ENCODE measurements at places on chromosomes 5 and 9.

- DNase-seq = no peak
These were observed 2.5 kb downstream of the ZNF484 start for GRCh38 chr9:92875373-92875772.

GRCh38 chr9:85639675-85640186 lies 102.0 kb downstream of the AGTPBP1 start:
- no peak for DNase-seq

- DNase-seq = no peak
These were observed 1.5 kb downstream of the PCSK1 start for GRCh38 chr5:96431376-96432187.

- DNase-seq = no peak
These were observed 59.2 kb upstream of the IRX2 start for GRCh38 chr5:2810644-2811043.

DNA sequence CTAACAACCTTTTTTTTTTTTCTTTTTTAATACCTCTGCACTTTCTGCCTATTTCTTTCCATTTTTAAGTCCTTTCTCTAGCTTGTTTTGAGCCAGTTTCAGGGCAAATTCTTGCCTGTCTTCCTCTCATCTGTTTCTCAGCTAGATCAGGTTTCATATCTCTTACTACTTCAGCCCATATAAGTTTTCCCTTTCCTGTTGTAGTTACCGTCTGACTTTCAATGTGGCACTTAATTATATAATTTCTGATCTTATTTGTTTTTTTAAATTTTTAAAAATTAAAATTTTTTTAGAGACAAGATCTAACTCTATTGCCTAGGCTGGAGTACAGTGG lies 104.7 kb upstream of the ELL2 start:
- DNase-seq = no peak

DNA sequence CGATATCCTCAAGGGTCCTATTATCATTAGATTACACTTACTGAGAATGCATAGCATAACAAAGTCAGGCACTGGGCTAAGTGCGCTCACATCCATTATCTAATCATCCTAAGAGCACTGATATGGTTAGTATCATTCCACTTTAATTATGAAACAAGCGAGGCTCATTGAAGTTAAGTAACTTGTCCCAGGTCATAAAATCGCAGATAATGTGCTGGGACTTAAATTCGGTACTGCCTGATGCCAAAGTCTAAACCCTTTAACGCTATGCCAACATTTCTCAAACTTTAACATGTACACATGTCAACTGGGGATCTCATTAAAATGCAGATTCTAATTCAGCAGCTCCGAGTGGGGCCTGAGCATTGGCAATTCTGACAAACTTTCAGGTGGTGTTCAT lies 204.7 kb downstream of the PTTG1 start:
- DNase-seq = no peak

DNA sequence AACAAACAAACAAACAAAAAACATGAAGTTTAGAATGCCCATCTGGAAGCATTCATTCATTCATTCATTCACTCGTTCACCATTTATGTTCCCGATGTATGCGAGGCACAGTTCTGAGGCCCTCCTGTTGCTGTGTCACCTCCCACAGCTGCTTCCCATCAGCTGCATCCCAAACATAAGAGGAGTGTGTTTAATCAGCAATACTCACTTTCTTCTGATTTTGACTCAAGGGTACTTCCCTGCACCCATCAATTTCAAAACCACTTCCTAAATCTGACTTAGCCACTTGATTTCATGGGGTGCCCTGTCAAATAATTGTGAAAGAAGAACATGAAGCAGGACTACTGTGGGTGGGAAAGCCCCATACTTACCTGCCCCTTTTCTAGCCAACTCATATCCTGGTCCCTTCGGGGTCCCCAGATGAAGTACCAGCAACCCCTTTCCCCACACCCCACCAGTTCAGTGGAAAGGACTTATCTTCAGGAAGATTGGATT lies 128.0 kb upstream of the IL12B start:
- DNase-seq = no peak

- DNase-seq = no peak
These were observed 15.4 kb downstream of the AGXT2 start for GRCh38 chr5:35032356-35032755.

GRCh38 chr5:130978475-130978874 lies 186.6 kb downstream of the HINT1 start:
- DNase-seq = no peak

GRCh38 chr5:146342882-146343865 lies 4.5 kb downstream of the POU4F3 start:
- no peak for DNase-seq

DNA sequence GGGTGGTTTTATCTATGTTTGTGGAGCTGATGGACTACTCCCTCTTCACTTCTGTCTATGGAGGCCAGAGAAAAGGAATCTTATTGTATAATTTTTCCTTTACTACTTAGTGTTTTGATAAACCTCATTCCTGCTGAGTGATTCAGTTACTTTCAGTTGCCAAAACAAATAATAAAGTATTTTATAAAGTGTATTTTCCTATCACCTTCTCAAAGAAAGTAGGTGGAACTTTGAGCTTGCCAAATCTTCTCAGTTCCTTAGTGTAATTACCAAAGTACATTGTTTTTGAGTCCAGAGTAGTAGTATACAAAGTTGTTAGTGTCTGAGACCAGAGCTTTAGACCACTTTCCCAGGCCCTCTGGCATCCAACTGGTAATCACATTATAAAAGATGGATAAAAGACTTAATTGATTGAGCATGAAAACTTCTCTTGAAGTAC lies 13.5 kb downstream of the RABGAP1 start:
- no peak for DNase-seq

GRCh38 chr5:112419164-112419985 lies at the start of gene EPB41L4A:
Gene EPB41L4A, minus strand, starts transcription at chr5:112419277. Its CDS starts 238 bp downstream, at chr5:112419039.
- DNase-seq = no peak

GRCh38 chr5:9222054-9222976 lies 323.6 kb downstream of the SEMA5A start:
- no peak for DNase-seq

- DNase-seq = no peak
These were observed 53.8 kb downstream of the GLRA1 start for GRCh38 chr5:151870820-151871219.

- DNase-seq = no peak
These were observed 457.6 kb downstream of the SLCO4C1 start for GRCh38 chr5:101838435-101838834.

DNA sequence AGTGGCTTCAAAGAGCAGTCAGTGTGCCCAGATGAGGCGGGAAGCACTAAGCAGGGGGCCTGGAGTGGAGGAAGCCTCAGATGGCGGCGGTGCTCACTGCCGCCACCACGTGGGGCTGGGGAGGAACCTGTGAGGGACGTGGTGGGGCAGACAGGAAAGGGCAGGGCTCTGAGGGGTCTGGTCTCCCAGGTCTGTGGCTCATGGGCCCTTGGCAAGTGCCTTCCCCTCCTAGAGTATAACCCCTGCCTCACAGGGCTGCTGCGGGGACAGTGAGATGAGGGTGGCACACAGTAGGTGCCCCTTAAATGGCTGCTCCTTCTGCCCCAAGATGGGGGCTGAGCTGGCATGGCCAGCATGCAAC lies 26.6 kb downstream of the NR5A1 start:
- DNase-seq = no peak

DNA sequence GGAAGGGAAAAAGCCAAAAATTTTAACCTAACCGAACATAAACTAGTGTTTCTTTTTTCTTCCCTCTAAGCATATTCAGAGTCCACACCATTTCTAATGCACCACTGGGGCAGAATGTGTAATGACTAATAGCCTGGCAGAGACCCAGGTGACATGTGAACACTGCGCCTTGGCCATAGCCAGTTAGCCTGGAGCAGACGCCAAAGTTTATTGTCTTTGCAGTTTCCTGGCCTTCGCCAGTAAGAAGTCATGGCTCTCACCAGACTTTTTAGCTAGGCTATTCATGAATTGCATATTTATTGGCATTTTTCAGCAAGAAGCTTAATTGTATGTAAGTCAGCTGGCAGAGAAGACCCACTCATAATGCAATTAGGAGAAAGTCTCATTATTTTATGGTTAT lies 182.8 kb upstream of the SLC27A6 start:
- DNase-seq = no peak

DNA sequence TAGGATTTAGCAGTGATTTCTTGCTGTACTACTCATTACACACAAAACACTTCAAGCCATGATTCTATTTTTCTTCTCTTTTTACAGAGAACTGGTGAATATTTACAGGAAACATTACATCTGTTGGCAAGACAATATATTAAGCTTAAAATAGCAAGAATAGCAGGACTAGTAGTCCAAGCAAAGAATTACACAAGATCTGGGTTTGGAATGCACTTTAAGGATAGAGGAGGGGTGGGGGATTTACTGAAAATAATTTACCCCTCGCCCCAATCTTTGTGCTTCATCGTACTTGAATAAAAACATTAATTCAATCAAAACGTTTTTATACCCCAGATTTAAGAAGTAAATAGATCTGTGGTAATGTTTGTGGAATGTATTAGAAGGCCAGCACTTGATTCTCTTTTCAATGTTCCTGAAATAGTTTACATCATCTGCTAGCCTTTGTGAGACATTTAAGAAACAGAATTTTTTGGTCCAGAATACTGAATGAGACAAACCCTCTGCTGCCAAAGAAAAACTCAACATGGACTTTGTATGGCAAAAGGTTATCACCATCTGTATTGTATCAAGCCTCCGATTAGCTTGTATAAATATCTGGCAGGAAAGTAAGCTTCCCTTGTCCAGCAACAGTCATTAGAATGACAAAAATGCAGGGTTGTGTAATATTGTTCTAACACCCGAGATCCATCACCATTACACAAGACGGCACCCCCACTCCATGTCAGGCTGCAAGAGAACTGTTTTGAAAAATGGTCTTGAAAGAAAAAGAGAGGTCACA lies 23.8 kb downstream of the SVEP1 start:
- no peak for DNase-seq

DNA sequence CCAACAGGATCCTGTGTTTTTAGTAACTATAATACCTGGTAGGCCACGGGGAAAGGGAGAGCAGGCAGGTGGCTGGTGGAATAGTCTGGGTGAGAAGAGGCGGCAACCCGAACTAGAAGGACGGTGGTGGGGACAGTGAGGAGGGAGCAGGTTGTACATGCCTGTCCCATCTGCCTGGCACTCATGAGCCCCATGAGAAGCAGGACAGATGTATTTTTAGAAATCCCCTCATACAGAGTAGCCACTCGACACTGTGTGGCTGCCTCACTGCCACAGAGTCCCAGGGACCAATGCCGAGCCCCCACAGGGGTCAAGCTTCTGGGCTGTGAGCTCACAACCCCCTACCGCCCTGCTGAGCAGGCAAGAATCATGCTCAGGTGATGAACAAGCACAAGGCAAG lies 136.6 kb downstream of the SEC61B start:
- DNase-seq = no peak

DNA sequence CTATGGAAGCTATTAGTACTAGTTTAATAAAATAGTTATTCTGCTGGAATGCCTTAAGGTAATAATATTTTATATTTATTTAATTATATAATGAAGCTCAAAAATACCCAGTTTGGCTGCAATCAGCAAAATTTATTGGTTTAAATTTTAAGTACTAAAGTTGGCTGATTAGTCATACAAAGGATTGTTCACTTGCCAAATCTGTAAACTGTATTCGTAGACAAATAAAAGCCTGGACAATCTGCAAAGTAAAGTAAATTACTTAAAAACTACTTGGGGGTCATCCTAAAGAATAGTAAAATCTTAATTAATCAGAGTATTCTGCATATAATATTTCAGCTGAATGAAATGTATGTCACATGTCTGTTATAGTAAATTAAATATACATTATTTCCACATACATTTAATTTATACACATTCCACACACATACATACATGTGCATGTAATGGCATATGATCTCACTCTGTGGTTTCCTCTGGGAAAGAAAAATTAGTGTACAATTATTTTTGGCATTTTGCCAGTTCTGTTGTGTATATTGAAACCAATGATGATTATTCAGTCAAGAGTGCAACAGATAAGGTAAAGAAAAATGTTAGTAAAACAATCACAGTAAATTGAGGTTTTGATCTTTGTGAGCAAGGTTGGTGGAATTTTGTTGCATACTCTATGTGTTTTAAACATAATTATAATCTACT lies 455.9 kb downstream of the CDH9 start:
- no peak for DNase-seq

DNA sequence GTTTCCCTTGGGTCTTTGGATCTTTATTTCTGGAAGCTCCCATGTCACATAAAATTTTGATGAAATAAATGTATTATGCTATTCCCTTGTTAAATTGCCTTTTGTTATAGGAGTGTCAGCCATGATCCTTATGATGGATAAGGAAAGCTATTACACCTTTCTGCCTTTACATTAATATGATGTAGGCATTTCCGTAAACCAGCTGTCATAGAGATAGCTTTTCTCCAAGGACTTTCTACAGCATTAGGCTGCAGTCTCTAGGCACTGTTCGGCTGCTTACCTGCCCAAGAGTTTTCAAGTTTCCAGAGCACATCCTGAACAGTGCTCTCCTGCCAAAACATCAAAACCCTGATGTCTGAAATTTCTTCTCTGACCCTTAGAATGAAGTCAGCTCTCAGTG lies 87.4 kb downstream of the HAPLN1 start:
- DNase-seq = no peak

GRCh38 chr9:87578625-87579024 lies 81.0 kb downstream of the DAPK1 start:
- DNase-seq = no peak

- DNase-seq = no peak
These were observed 34.4 kb downstream of the PAM start for GRCh38 chr5:102789469-102789868.

DNA sequence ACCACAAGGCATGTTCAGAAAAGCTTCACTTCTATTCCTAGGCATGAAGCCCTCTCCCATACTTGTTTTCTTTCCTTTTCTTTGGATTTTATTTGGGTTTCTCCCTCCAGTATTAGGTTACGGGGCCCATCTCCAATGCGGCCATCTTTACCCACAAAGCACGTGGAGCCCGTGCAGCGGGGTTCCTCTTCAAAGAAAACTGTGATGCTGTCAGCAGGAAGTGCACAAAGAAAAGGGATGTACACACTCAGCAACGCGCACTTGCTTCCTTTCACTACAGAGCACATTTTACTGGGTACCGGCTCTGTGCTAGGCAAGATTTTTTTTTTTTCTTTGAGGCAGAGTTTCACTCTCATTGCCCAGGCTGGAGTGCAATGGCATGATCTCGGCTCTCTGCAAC lies 106.6 kb downstream of the COL23A1 start:
- DNase-seq = no peak

GRCh38 chr9:134592018-134592818 lies 49.4 kb upstream of the COL5A1 start:
- DNase-seq = no peak
